ENCODE measurements at places on chromosomes 6 and 20.
A peak's percentile ranks its signal among the peaks of the same experiment; 100 is the strongest.

DNA sequence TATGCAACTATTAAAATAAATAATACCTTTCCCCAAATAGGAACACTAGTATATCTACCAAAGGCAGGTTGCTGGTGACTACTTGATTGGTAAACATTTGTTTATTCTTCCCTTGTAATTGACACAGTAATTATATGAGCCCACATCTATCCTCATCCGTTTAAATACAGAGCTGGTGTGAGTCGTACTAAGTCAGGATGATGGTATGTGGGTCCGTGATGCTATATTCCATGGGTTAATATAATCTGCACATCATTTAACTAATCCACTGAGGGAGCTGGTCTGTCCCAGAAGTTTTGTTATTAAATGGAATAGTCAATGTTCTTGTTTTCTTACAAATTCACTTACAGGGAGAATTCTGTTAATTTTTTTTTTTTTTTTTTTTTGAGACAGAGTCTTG is 164.0 kb upstream of the AGPAT4 start:
- DNase-seq = no peak

GRCh38 chr6:125931733-125932450 is 24.7 kb upstream of the HINT3 start:
- DNase-seq = no peak

- peak; percentile 46 for DNase-seq
These were observed 131.4 kb upstream of the TRAF3IP2 start for GRCh38 chr6:111737065-111737521.

GRCh38 chr6:26104457-26105108 is 17.4 kb downstream of the HFE start:
- DNase-seq = no peak

- DNase-seq = no peak
These were observed 58.2 kb downstream of the CSE1L start for GRCh38 chr20:49104365-49104648.

- no peak for DNase-seq
These were observed 3.8 kb upstream of the E2F1 start for GRCh38 chr20:33689973-33690372.

DNA sequence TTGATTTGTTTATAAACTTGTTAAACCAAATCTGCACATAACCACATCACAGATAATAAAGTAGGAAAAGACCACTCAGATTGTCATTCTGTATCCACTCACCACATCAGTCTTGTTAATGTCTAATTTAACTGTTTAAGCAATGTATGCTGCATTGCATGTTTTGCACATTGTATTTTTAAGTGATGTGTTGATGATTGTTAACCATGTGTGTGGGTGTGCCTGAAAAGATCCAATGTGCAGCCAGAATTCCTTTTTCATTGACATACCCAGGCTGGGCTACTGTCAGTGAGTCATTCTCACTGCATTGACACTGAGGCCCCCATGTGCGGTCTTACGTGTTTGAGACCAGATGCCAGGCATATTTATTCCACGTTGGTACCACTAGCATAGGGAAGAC is 167.3 kb downstream of the TRMT11 start:
- peak; percentile 41 for DNase-seq

DNA sequence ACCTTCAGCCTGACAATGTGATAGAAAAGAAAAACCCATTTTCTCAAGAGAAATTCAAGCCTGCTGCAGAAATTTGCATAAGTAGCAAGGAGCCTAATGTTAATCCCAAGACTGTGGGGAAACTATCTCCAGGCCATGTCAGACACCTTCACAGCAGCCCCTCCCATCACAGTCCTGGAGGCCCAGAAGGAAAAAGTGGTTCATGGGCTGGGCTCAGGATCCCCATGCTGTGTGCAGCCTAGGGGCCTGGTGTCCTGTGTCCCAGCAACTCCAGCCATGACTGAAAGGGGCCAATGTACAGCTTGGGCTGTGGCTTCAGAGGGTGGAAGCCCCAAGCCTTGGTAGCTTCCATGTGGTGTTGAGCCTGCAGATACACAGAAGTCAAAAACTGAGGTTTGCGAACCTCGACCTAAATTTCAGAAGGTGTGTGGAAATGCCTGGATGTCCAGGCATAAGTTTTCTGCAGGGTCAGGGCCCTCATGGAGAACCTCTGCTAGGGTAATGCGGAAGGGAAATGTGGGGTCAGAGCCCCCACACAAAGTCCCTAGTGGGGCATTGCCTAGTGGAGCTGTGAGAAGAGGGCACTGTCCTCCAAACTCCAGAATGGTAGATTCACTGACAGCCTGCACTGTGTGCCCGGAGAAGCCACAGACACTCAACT is 11.8 kb downstream of the ZBTB9 start:
- DNase-seq = no peak

- DNase-seq = peak; percentile 24
These were observed 61.4 kb upstream of the UTRN start for GRCh38 chr6:144223686-144224085.

DNA sequence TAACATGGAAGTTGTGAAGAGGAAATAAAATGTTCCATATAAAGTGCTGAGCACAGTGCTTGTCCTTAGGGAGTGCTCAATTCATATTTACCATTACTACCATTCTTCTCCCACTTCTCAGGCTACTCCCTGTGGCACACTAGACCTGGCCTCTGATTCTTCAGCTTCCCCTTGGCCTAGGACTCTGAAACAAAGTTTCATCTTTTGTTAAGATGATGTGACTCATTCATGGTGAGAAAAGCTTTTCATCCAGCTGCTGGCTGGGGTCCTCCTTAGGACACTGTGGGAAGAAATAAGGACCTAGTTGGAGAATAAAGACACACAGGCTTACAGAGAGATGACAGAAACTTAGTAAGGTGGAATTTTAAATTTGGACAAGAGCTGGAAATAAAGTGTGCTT is 314.8 kb downstream of the CDC5L start:
- no peak for DNase-seq

DNA sequence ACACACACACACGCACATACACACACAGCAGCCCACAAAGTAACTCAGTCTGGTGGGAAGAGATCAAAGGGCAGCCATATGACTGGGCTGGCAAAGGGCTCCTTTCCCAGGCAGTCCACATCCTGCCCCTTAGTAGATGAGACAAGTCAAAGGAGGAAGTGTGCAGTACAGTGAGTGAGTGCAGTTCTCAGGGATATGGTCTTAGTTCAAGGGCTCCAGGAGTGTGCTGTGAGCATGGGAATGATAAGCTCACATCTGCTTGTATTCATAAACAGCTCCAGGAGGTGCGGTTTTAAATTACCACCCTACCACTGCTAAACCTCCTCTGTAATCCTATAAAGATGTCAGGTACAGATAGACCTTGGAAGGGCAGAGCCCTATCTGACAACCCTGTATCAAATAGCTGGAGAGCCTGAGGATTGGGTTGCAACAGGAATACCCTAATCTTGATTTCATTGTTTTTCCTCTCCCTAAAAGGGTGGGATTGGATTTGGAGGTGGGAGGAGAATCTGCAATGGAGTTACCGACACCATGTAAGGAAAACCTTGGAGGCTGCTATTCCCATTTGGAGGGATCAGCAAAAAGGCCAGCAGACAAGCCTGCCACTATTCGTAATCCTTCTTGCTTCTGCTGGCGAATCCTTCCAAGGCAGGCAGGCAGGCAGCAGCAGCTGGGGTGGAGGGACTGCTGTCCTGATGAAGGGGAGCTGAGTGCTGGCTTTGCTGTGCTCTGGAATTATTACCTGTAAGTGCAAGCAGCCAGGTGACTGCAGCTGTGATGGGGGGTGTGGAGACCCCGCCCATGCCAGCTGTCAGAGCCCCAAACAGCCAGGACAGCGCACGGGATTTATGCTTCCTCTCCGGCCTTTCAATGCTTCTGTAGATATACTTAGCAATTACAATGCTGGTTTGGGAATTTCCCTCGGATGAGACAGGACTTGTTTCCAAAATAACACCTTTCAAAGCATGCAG is 342.7 kb downstream of the PRL start:
- peak; percentile 13 for DNase-seq

DNA sequence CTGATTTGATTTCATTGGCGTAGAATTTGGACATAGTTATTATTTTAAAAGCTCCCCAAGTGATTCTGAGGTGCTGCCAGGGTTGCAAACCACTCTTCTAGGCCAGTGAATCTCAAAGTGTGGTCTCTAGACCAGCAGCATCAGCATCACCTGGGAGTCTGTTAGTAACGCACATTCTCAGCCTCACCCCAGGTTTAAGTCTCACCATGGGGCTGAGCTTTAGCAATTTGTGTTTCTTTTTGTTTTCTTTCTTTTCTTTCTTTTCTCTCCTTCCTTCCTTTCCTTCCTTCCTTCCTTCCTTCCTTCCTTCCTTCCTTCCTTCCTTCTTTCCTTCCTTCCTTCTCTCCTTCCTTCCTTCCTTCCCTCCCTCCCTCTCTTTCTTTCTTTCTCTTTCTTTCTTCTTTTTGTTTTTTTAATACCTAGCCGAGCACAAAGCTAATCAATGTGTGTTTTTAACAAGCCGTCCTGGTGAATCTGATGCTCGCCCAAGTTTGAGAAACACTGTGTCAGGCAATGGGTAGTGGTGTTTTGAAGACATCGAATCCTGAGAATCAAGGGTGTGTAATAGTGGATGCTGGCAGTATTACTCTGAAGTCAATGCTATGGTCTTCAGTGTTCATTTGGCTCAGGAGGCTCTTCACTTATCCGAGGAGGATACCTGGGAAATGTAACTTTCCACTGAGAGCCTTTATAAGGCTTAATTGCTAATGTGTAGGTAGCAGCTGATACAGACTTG is 104.9 kb downstream of the SLX4IP start:
- DNase-seq = no peak

DNA sequence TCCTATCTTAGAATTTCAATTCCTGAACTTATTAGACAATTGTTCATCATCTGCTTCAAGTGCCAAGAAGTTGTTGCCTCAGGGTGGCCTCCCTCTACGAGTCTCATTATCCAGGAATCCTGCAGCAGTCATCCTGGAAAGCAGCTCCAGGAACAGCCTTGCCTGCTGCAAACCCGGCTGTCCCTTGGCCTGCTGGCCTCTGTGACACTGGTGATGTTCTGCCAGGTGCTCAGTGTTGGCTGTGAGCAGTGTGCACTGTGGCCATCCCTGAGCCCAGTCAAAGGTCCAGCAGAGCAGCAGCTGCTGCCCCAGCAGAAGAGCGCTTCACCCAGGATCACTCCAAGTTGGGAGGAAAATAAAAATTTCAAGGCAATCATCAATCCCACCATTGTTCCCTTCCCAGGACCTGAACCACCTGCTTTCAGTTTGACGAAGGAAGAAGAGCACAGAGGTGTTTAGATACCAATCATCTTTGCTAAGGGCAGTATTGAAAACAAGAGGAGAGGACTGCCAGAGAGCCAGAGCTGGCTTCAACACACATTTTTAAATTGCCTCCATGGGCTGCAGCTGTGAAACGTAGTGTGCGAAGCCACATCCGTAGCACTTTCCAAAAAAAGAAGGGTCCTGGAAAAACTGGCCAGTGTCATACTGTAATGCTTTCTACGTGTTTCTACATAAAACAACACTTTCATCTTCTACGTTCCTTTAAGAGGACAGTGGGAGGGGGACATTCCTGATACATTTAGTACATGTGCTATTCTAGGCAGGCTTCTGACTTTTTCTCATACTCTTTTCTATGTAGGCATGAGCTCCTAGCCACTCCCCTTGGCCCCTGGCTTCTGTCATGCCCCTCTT is 7.2 kb upstream of the FAM50B start:
- peak; percentile 87 for DNase-seq
